Glutamatergic neuron (in vitro differentiated cells): ENCODE measurements at places on chromosomes 16 and 17.
A peak's percentile ranks its signal among the peaks of the same experiment; 100 is the strongest.

- no peak for DNase-seq
These were observed 9.0 kb downstream of the LRRC37B start for GRCh38 chr17:32016231-32016630.

- DNase-seq = no peak
These were observed 8.3 kb upstream of the RAB5C start for GRCh38 chr17:42163113-42163512.

DNA sequence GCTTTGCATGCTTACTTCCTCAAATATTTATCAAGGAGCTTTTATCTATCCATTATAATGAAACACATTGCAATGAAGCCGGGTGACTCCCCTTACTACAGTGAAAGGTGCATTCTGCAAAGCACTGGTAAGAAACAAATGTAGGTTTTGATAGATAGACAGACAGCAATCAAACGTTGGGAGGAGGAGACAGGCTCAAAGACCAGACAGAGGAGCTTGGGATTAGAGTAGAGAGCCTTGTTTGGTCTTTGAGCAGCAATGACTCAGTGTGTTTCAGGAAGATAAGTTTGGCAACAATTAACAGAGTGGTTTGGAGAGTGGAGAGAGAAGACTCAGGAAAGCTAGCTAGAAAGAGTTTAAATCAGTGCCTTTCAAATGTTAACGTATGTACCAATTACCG lies 68.8 kb downstream of the ZNF18 start:
- DNase-seq = no peak

- peak; percentile 58 for DNase-seq
These were observed 14.4 kb downstream of the NTAN1 start for GRCh38 chr16:15041271-15042004.

- DNase-seq = no peak
These were observed 40.7 kb upstream of the SLC6A2 start for GRCh38 chr16:55615071-55615470.

DNA sequence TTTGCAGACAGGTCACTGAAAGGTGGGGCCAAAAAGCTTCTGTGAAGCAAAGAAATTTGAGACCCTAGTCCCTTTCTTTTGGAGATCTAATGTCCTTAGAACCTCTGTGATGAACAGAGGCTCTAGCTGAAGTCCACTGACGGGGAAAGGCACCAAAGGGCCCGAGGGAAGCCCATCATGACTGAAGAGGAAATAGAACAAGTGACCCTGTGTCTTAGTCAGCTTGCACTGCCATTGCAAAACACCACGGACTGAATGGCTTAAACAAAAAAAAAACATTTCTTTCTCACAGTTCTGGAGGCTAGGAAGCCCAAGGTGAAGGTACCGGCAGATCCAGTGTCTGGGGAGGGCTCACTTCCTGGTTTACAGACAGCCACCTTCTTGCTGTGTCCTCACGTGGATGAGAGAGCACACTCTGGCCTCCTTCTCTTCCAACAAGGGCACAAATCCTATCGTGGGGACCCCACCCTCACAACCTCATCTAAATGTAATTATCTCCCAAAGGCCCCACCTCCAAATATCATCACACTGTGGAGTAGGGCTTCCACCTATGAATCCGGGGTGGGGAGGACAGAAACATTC lies 24.3 kb upstream of the ASGR2 start:
- DNase-seq = no peak

GRCh38 chr17:17572010-17572785 lies 19.3 kb downstream of the PEMT start:
- DNase-seq = no peak

GRCh38 chr17:4577386-4577993 lies 6.8 kb upstream of the SMTNL2 start:
- no peak for DNase-seq

DNA sequence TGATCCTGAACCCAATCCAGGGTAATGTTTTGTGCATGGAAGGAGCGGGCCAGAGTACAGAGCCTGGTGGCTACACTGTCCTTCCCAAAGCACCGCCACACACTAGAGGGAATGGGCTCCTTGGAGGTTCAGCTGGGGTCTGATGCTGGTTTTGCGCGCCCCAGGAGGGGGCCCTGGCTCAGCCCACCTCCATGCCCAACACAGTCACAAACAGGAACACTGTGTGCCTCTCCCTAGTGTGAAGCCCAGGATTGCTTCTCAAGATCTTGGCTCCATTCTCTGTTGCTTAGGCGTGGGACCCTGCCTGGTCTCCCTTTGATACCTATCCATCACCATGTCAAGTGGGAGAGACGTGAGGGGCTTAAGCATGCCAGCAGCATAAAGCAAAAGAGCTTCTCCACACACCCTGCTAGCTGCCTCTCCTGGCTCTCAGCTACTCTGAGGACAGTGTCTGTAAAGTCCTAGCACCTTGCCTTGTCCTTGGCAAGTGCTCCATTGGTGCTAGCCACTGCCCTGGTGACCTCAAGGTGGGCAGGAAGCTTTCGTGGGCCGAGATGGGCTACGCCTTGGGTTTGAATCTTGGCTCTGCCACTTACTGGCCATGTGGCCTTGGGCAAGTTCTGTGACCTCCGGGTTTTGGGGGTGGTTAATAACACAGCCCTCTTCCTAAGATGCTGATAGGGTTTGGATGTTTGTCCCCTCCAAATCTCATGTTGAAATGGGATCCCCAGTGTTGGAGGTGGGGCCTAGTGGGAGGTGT lies 122.2 kb downstream of the C16orf78 start:
- no peak for DNase-seq

DNA sequence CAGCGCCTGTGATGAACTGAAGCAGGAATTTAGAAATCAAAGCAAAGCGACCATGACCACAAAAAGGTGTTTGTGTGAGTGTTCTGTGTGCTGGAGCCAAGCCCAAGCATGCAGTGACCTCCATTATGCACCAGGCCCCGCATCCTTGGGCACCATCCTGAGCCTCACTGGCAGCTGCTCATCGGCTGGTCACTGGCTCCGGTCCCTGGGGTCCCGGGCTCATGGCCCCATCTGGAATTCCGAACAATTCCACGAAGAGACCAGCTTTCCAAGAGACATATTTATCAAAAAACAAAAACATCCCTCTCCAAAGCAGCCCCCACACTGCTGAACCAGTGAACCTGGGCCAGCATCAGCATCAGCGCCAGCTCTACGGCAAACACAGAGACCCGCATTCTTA lies 15.2 kb upstream of the ZNF469 start:
- DNase-seq = peak; percentile 5

GRCh38 chr16:75248142-75248535 lies 3.3 kb downstream of the BCAR1 start:
- DNase-seq = no peak

GRCh38 chr17:7794075-7794663 lies 39.8 kb upstream of the KDM6B start:
- DNase-seq = no peak

DNA sequence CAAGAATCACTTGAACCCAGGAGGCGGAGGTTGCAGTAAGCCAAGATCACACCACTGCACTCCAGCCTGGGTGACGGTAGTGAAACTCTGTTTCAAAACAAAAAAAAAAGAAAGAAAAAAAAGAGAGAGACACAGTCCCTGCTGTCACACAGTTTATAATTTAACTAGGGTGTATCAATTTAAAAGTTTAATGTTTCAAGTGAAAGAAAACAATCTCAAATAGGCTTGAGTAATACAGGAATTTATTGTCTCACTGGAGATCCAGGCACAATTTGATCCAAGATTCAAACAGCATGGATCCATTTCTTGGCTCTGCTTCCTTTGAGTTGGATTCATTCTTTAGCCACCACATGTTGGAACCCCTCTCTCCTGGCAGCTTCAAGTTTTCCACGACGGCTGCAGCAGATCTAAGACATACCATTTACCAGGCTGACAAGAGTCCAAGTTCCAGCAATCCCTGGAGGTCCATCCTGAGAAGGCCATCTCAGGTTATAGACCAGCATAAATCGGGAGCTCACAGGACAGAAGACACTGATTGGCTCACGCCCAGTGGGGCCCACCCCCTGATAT lies 97.5 kb downstream of the YPEL2 start:
- DNase-seq = no peak

DNA sequence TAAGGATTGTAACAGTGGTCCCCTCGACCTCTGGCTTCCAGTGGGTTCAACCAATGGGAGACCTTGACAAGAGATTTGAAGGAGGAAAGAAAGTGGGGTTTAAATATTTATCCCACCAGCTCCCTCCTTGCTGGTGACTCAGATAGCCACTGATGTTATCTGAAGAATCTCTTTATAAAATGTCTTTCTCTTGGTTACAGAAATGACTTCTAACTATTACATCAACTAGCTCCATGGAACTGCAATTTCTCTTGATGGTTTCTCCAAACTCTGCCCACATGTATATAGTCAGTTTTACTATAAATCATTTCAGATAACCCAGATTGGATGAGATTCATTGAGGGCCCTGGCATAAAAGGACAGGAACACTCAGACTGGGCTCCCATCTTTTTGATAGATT lies 920.2 kb upstream of the SOX9 start:
- DNase-seq = no peak

DNA sequence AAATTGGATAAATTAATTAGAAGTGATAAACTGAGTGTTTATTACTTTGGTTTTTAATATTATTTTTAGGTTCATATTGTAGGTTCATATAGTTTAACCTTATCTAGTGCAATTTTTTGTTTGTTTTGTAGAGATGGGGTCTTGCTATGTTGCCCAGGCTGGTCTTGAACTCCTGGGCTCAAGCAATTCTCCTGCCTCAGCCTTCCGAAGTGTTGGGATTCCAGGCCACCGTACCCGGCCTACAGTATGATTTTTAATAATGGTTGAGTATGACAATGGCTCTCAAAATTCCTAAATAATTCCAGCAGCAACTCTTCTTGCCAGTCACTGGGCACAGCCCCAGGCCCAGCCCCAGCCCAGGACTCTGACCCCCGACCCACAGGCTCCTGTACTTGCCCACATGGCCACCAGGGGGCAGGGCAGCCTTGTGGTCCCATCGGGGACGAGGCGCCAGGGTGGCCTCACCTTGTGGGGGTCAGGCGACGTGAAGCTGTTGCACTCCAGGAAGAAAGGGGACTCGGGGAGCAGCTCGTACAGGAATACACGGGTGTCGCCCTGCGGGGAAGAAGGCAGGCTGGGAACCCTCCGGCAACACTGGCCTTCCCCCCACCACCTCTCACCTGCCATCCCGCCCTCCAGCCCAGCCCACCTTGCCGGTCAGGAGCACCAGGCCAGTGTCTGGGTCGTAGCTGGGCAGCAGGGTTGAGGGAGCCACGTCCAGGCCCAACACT lies 7.9 kb upstream of the PAM16 start:
- peak; percentile 86 for DNase-seq

GRCh38 chr17:62984801-62985200 lies 18.8 kb downstream of the TANC2 start:
- no peak for DNase-seq

- no peak for DNase-seq
These were observed 74.1 kb downstream of the WNT3 start for GRCh38 chr17:46744441-46744840.

GRCh38 chr17:10756619-10757018 lies 26.8 kb upstream of the TMEM220 start:
- no peak for DNase-seq

GRCh38 chr17:72445055-72445991 lies 324.5 kb downstream of the SOX9 start:
- no peak for DNase-seq
